ENCODE measurements at places on chromosomes 16 and 17.

DNA sequence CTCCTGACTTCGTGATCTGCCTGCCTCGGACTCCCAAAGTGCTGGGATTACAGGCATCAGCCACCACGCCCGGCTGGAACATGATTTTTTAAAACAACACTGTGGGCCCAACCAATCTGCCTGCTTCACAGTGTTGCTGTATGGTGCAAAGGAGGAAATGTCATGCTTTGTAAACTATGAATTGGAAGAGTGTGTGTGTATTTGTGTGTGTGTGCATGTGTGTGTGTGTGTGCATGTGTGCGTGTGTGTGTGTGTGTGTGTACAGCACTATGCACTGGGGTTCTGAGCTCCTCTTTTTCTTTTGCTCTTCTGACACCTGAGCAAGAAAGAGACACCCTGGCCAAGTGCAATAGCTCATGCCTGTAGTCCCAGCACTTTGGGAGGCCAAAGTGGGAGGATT lies 14.5 kb upstream of the CNOT1 start:
- no peak for DNase-seq

DNA sequence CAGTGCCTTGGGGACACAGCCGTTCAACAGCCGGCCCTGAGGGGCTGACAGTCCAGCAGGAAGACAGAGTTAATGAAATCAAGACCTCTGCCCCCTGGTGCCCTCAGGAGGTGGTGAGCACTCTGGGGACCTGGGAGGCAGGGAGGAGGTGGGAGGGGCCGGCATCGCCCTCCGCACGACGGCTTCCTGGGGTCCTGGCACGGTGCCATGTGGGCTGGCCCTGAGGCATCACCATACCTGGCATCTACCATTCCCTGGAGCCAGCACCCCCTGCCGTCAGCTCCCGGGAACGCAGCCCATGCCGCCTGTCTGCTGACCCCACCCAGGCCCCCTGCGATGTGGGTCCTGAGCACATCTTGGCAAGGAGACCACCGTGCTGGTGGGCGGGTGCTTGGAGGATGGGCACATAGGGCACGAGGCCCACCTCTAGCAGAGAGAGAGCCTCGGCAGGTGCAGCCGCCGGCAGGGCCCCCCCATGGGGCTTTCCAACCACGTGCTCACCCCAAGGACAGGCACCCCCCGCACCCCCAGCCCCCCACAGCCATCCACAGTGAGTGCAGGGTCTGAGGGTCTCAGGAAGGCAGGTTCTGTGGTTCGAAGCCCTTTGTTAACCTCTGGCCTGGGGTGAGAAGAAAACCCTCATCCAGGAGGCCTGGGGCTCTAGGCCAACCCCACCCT lies 52.5 kb downstream of the ZFPM1 start:
- DNase-seq: peak; percentile 76

DNA sequence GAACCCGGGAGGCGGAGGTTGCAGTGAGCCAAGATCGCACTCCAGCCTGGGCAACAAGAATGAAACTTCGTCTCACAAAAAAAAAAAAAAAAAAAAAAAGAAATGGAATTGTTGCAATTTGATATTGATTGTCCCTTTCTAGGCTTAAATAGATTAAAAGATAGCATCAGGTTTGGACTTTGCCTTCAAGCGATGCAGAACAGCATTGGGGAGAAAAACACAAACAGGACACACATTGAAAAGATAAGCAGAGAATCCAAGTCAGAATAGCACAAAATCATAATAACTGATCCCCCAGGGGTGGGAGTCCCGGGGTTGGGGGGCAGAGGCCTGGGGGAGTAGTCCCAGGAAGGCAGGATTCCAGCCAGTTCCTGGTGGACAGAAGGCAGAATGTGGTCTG lies 3.9 kb upstream of the CREBBP start:
- DNase-seq: no peak

- no peak for DNase-seq
Observed at GRCh38 chr17:56899403-56899802, 14.4 kb downstream of the TRIM25 start.

GRCh38 chr17:48456589-48456988 lies 26.6 kb upstream of the SKAP1 start:
- no peak for DNase-seq

GRCh38 chr17:18261146-18261515 lies 669 bp downstream of the MIEF2 start:
- DNase-seq: no peak

- no peak for DNase-seq
Observed at GRCh38 chr16:59975953-59976352, 1241.8 kb upstream of the GOT2 start.

GRCh38 chr17:39144416-39144840 lies 7.0 kb downstream of the PLXDC1 start:
- DNase-seq: no peak

GRCh38 chr17:30482555-30482954 lies 5.3 kb downstream of the GOSR1 start:
- DNase-seq: no peak

DNA sequence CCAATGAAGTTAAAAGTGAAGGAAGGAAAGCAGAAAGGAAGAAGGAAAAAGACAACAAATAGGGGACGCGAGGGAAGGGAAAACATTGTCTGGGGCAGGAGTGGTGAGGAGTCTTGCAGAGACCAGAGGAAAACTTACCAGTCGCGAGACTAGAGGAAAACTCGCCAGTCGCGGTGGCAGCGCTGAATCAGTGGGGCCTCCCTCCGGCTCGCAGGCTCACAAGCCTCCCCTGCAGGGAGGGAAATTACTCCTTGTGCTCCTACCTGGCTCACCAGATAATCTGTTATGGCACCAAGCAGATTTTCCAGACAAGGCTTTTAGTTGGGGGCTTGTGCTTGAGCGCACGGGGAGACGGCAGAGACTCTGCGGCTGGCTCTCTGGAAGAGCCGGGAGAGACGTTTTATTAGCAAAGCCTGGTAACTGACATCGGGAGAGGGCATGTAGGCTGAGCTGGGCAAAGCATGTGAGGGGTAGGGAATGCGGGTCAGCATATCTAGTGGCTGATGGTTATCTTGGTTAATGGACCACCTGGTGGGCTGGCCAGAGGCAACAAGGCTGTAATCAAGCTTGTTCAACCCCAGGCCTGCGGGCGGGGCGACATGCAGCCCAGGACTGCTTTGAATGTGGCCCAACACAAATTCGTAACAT lies 37.1 kb downstream of the LCMT1 start:
- DNase-seq: no peak

DNA sequence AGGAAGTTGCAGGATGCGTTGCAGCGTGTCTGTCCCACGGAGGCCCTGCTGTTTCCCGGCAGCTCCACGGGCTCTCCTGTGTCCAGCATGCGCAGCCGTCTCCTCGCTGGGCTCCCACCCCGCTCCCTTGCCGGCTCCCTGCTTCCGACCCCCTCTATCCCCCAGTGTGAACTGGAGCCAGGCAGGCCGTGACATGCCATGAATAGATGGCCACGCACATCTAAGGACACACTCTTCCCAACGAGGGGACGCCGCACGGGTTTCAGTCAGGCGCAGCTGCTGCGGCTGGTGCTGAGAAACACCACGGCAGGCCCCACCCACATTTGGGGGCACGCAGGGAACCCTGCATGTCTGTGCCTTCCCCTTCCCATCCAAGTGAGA lies 9.2 kb upstream of the HEXD start:
- no peak for DNase-seq

DNA sequence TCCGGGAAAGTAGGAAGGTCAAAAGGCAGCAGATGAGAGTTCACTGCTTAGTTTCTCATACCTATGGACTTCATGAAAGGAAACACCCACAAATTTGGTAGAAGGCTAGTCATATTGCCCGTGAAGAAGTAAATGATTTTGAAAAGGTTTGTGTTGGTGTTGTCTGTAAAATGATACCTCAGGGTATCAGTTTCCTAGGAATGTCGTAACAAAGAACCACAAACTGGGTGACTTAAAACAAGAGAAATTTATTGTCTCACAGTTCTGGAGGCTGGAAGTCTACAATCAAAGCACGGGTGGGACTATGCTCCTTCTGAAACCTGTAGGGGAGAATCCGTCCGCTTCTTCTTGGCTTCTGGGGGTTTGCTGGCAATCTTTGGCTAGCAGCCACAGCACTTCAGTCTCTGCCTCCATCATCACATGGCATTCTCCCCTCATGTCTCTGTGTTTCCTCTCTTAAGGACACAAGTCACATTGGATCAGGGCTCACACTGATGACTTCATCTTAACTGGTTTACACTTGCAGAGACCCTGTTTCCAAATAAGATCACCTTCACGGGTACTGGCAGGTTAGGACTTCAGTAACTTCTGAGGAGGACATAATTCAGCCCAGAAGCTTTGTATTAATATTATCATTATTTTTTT lies 2.0 kb upstream of the NAE1 start:
- DNase-seq: no peak

- DNase-seq: no peak
Observed at GRCh38 chr17:69427486-69428197, 13.1 kb downstream of the MAP2K6 start.

- DNase-seq: no peak
Observed at GRCh38 chr16:16137110-16137509, 86.2 kb downstream of the ABCC6 start.

DNA sequence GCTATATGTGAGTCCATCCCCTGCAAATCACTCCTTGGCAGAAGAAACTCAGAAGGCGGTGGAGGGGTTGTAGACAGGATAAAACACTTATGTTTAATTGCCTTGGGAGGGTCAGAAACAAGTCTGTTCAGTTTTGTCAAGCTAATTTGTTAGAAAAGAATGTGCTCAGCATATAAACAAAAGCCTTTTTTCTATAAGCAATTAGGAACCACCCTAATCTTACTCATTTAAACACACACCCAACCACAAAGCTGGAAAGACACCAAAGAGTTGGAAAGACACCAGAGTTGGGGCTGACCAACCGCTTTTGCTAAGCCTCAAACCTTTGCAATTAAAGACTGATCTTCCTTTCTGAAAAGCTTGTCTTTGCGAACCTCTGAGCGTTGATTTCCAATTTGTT lies 439.2 kb upstream of the ERCC4 start:
- DNase-seq: no peak

DNA sequence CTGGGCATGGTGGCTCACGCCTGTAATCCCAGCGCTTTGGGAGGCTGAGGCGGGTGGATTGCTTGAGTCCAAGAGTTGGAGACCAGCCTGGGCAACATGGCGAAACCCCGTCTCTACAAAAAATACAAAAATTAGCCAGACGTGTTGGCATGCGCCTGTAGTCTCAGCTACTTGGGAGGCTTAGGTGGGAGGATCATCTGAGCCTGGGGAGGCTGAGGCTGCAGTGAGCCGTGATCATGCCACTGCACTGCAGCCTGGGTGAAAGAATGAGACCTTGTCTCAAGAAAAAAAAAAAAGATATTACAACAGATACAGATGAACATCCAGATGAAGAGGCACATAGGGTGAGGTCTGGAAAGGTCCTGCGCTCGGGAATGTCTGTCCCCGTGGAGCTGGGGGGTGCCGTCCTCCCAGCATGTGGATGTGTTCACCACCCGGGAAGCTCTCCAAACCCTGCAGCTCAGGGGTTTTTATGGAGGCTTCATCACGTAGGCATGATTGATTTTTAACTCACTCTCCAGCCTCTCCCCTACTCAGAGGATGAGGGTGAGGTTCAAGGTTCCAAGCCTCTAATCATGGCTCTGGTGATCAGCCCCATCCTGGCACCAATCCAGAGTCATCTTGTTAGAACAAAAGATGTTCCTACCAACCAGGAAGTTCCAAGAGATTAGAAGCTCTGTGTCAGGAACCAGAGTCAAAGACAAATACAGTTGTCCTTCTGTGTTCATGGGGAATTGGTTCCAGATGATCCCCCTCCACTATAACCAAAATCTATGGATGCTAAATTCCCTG lies 85.0 kb upstream of the DNAJA2 start:
- peak; percentile 57 for DNase-seq

- no peak for DNase-seq
Observed at GRCh38 chr17:78111016-78111726, 17.4 kb downstream of the TMC6 start.
